ENCODE measurements at places on chromosomes 12 and 14. TPM values are rescaled to one million over a fixed set of nuclear protein-coding genes. Genes with fewer than 3 reads are reported as not detected.

SLCO1B1 gene
- not detected for total RNA-seq

KLRC1 gene
- not detected for total RNA-seq

DPPA3 gene
- total RNA-seq: not detected

ZC2HC1C gene
- 2.5 TPM for total RNA-seq

B4GALNT1 gene
- total RNA-seq: 0.17 TPM

FIGNL2 gene
- total RNA-seq: not detected

MSRB3 gene
- 28.3 TPM for total RNA-seq

PPP1R36 gene
- not detected for total RNA-seq

FUT8 gene
- 79.8 TPM for total RNA-seq

KLHL42 gene
- 14.1 TPM for total RNA-seq

SERPINA3 gene
- 80.7 TPM for total RNA-seq

SYT1 gene
- total RNA-seq: 1.9 TPM

RBM25 gene
- total RNA-seq: 15.2 TPM

CTDSP2 gene
- total RNA-seq: 151 TPM

FGD4 gene
- total RNA-seq: 7.5 TPM

PMCH gene
- not detected for total RNA-seq

CISTR gene
- not detected for total RNA-seq

GLIPR1L2 gene
- total RNA-seq: 0.23 TPM

RFX4 gene
- total RNA-seq: not detected

TBC1D30 gene
- 0.09 TPM for total RNA-seq

OTX2 gene
- not detected for total RNA-seq

CMA1 gene
- total RNA-seq: not detected

ART4 gene
- 0.26 TPM for total RNA-seq

GALC gene
- 28.4 TPM for total RNA-seq

DPF3 gene
- 0.23 TPM for total RNA-seq

SLC10A1 gene
- total RNA-seq: not detected

IL25 gene
- total RNA-seq: not detected

ZC3H14 gene
- 33.5 TPM for total RNA-seq

SOX5 gene
- 0.70 TPM for total RNA-seq

TAS2R30 gene
- 0.26 TPM for total RNA-seq

ITGA7 gene
- total RNA-seq: 15.5 TPM

RD3L gene
- total RNA-seq: not detected

GZMH gene
- total RNA-seq: not detected

PTCSC3 gene
- total RNA-seq: not detected

RPGRIP1 gene
- 0.12 TPM for total RNA-seq

SPATS2 gene
- total RNA-seq: 15.3 TPM

TECPR2 gene
- total RNA-seq: 7.8 TPM

INSM2 gene
- not detected for total RNA-seq

APOF gene
- not detected for total RNA-seq

CLEC2A gene
- not detected for total RNA-seq

PPFIBP1 gene
- 36.3 TPM for total RNA-seq

BCL11B gene
- total RNA-seq: not detected

EIF2S1 gene
- 87.8 TPM for total RNA-seq

PLA2G1B gene
- not detected for total RNA-seq

FAIM2 gene
- 21.1 TPM for total RNA-seq

ACSS3 gene
- total RNA-seq: 8.8 TPM

FGF23 gene
- not detected for total RNA-seq

ZFYVE1 gene
- total RNA-seq: 17.7 TPM

KCNJ8 gene
- total RNA-seq: 2.3 TPM

TRPV4 gene
- 1.9 TPM for total RNA-seq

ABCD2 gene
- total RNA-seq: 0.17 TPM

NKX2-1 gene
- not detected for total RNA-seq

FOXA1 gene
- total RNA-seq: not detected

ADAMTS20 gene
- not detected for total RNA-seq

ACOT6 gene
- total RNA-seq: not detected

ANO2 gene
- total RNA-seq: not detected

ZNF891 gene
- total RNA-seq: 0.23 TPM

Measured in pericardium fibroblast (primary cell).